ENCODE measurements at places on chromosomes 3 and 15.

GRCh38 chr3:17850448-17850847 is 108.0 kb upstream of the TBC1D5 start:
- no peaks in the 10 kb centered on the region for H3K27me3 ChIP-seq
- DNase-seq, result no peak
- no peaks in the 10 kb centered on the region for H3K4me1 ChIP-seq

GRCh38 chr3:23884481-23884880 is 32.3 kb downstream of the NKIRAS1 start:
- no peaks in the 10 kb centered on the region for H3K4me1 ChIP-seq
- DNase-seq, result no peak
- H3K27ac ChIP-seq, result no peak overlapping the region
- H3K4me3 ChIP-seq, result no peak overlapping the region

DNA sequence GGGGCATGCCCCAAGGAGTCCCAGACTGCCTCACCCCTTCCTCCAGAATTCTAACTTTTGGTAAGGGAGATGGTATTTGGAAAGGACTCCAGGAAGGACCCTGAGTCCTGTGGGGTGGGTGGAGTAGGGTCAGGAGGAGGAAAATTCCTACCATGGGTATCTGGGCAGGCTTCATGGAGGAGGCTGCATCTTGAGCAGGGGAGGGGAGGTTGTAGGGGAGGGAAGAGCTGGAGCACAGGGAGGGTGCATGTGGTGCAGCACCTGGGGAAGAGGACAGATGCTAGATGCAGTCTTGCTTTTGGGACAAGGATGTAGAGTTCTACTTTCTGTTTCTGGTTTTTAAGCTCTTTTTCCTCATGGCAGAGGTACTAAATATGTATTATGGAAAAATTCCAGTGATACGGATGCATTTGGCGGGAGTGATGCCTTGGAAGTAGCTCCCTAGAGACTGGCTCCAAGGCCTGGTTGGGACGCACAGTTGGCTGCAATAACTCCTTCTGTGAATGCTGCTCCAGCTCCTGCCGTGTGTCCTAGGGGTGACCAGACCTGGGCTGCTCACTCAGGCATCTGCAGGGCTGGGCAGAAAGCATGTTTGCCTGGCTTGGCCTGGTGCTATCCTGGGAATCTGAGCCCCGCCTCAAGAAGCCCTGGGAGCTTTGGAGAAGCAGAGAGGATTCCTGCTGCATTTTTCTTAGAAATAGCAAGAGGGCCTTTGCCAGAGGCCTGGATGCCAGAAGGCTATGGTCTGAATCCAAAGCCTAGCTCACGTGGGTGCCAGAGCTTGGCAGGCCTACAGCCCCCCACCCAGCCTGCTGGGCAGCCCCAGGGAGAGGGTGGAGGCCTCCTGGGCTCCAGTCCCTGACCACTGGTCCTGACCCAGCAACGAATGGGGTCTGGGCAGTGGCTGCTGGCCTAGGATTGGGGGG is 10.1 kb downstream of the SEMA3F start:
- no peak overlapping the region for H3K4me3 ChIP-seq
- no peaks in the 10 kb centered on the region for H3K4me1 ChIP-seq
- no peak overlapping the region for H3K27ac ChIP-seq

DNA sequence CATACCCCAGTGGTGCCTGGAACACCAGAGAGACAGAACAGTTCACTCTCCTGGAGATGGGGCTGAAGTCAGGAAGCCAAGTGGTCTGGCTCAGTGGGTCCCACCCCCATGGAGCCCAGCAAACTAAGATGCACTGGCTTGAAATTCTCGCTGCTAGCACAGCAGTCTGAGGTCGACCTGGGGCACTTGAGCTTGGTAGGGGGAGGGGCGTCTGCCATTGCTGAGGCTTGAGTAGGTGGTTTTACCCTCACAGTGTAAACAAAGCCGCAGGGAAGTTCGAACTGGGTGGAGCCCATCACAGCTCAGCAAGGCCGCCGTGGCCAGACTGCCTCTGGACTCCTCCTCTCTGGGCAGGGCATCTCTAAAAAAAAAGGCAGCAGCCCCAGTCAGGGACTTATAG is 272.0 kb downstream of the KLF13 start:
- no peak overlapping the region for H3K4me3 ChIP-seq
- H3K27ac ChIP-seq, result no peak overlapping the region
- no peaks in the 10 kb centered on the region for H3K4me1 ChIP-seq
- no peaks in the 10 kb centered on the region for H3K36me3 ChIP-seq
- no peaks in the 10 kb centered on the region for H3K27me3 ChIP-seq

- no peak overlapping the region for H3K27ac ChIP-seq
- no peak overlapping the region for H3K4me3 ChIP-seq
- no peaks in the 10 kb centered on the region for H3K4me1 ChIP-seq
- DNase-seq, result no peak
- H3K27me3 ChIP-seq, result no peaks in the 10 kb centered on the region
Observed at GRCh38 chr3:159151130-159151529, 349.3 kb downstream of the MFSD1 start.

GRCh38 chr15:47741082-47741481 is 23.8 kb downstream of the SEMA6D start:
- no peaks in the 10 kb centered on the region for H3K27me3 ChIP-seq
- no peak for DNase-seq
- H3K36me3 ChIP-seq, result no peaks in the 10 kb centered on the region
- no peak overlapping the region for H3K27ac ChIP-seq
- no peaks in the 10 kb centered on the region for H3K4me1 ChIP-seq

- H3K4me1 ChIP-seq, result no peaks in the 10 kb centered on the region
- H3K4me3 ChIP-seq, result no peak overlapping the region
- H3K27me3 ChIP-seq, result no peaks in the 10 kb centered on the region
- DNase-seq, result no peak
- H3K36me3 ChIP-seq, result no peaks in the 10 kb centered on the region
- H3K27ac ChIP-seq, result no peak overlapping the region
Observed at GRCh38 chr3:23312866-23313265, 109.7 kb downstream of the UBE2E2 start.

DNA sequence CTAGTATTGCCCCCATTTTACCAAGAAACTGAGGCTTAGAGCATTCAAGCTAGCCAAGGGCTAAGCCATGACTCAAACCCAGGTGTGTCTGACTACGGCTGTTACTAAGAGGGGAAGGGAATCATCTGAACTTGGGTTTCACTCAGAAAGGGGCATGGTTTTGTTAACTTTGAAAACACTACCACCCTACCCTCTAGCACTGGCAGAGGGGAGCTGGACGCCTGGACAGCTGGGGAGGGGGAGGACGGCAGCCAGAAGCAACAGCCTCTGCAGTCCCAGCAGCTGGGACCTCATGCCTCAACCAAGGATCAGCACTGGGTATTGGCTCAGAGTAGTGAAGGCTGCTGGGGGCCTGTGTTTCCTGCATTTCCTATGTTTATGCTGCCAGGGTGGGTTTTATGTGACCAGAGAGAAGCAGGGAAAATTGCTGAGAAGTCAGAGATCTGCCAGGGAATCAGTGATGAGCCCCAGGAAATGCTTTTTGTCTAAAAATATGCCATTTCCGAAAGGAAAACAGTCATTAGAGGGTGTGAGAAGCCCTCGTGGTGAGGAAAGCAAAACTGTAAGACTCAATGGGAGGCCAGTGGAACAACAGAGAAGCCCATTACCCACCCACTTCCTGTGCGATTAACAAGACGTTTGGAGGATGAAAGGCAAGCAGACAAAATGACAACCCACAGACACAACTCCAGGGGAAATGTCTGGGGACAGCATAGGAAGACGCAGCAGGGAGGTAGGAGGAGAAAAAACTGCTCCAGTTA is 41.2 kb downstream of the LIPC start:
- no peaks in the 10 kb centered on the region for H3K36me3 ChIP-seq
- H3K4me1 ChIP-seq, result peaks cover 53% of the 10 kb centered on the region
- no peaks in the 10 kb centered on the region for H3K27me3 ChIP-seq
- peak overlapping the region; percentile 8 for H3K4me3 ChIP-seq
- peak; percentile 35 for DNase-seq

DNA sequence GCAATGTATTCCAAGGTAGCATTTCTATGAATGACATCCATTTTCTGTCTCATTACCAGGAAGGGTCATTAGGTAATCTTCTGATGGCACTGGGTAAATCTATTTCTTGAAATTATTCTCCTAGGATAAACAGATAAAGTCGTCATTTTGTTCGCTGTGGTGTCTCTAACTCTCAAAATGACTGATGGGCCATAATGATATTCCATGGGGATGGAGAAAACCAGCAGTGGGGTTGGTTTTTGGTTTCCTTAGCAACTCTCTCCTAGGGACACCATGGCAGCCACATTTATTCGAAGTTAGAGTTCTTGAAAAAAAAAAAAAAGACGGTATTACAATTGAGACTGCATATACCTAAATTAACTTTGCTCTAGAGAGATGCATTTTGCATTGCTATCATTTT is 231.3 kb upstream of the SLCO3A1 start:
- no peak for DNase-seq
- H3K27me3 ChIP-seq, result no peaks in the 10 kb centered on the region
- no peaks in the 10 kb centered on the region for H3K36me3 ChIP-seq
- no peak overlapping the region for H3K27ac ChIP-seq

- no peak overlapping the region for H3K27ac ChIP-seq
- no peaks in the 10 kb centered on the region for H3K27me3 ChIP-seq
- DNase-seq, result no peak
- H3K4me1 ChIP-seq, result peaks cover 2% of the 10 kb centered on the region
Observed at GRCh38 chr3:160168246-160168645, 57.0 kb upstream of the C3orf80 start.

GRCh38 chr3:59531994-59532393 is 482.2 kb upstream of the CFAP20DC start:
- H3K27ac ChIP-seq, result no peak overlapping the region
- no peaks in the 10 kb centered on the region for H3K4me1 ChIP-seq
- no peak overlapping the region for H3K4me3 ChIP-seq
- no peaks in the 10 kb centered on the region for H3K36me3 ChIP-seq
- no peaks in the 10 kb centered on the region for H3K27me3 ChIP-seq

- H3K27ac ChIP-seq, result no peak overlapping the region
- H3K4me3 ChIP-seq, result no peak overlapping the region
- H3K4me1 ChIP-seq, result no peaks in the 10 kb centered on the region
- no peak for DNase-seq
- H3K36me3 ChIP-seq, result no peaks in the 10 kb centered on the region
Observed at GRCh38 chr3:55161231-55161630, 233.4 kb upstream of the LRTM1 start.

GRCh38 chr3:99545941-99546580 is 92.3 kb upstream of the COL8A1 start:
- H3K4me1 ChIP-seq, result no peaks in the 10 kb centered on the region
- H3K36me3 ChIP-seq, result no peaks in the 10 kb centered on the region
- no peak for DNase-seq
- H3K4me3 ChIP-seq, result no peak overlapping the region
- H3K27ac ChIP-seq, result no peak overlapping the region

DNA sequence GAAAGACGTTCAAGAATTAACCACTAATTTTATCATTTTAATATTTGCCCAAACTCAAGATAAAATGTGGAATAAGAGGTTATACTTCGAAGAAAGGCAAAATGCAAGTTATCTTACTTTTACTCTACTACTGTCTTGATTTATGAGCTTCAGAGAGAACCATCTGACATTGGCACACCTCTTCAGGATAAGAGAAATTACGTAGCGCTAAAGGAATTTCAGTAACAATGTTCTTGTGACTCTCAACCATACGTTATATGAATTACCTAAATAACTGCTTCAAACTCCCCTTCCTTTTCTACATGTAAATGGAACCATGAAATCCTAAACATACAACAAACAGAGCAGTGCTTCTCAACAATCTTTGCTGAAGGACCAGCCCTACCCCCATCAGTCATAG is 96.8 kb downstream of the ZNF385D start:
- H3K36me3 ChIP-seq, result no peaks in the 10 kb centered on the region
- H3K27ac ChIP-seq, result no peak overlapping the region
- no peak overlapping the region for H3K4me3 ChIP-seq

DNA sequence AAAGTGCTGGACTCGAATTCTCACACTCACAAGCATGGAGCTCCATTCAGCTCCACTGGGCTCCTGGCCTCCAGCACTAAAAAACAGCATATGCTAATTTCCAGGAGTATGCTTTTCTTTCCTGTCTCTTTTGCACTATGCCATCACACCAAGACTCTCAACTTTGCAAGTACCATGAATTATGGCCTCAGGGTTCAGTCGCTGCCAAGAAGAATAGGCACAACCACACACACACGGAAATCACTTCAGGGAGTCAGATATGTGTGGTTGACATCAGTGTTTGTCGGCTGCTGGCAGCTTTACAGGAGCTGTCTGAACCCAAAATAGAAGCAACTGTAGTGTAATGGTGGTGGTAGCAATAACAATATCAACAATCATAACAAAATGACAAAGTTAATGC is 305.0 kb upstream of the SLCO3A1 start:
- H3K36me3 ChIP-seq, result no peaks in the 10 kb centered on the region
- no peaks in the 10 kb centered on the region for H3K4me1 ChIP-seq
- H3K27me3 ChIP-seq, result no peaks in the 10 kb centered on the region
- H3K4me3 ChIP-seq, result no peak overlapping the region
- DNase-seq, result no peak

GRCh38 chr3:21526461-21526860 is 224.5 kb downstream of the ZNF385D start:
- H3K27me3 ChIP-seq, result no peaks in the 10 kb centered on the region
- no peak overlapping the region for H3K27ac ChIP-seq
- no peaks in the 10 kb centered on the region for H3K36me3 ChIP-seq
- H3K4me3 ChIP-seq, result no peak overlapping the region

GRCh38 chr3:77513542-77513941 is 473.6 kb downstream of the ROBO2 start:
- no peak for DNase-seq
- H3K36me3 ChIP-seq, result no peaks in the 10 kb centered on the region
- H3K4me1 ChIP-seq, result no peaks in the 10 kb centered on the region
- H3K27me3 ChIP-seq, result no peaks in the 10 kb centered on the region
- H3K27ac ChIP-seq, result no peak overlapping the region

DNA sequence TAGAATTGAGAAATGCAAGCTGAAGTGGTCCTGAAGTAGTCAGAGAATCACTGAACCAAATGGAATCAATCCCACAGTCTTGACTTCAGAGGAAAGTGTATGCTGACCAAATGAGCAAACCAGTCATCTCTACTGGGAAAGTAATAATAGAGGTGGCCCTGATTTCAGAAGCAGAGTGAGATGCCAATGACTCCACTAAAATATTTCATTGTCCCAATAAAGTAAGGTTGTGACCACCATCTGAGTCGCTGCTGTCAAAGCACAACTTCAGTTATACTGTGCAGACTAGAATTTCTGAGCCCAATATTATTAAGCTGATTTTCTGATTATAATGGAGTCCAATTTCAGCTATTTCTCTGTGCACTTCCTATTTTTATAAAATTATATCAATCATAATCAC is 334.4 kb upstream of the THBS1 start:
- no peaks in the 10 kb centered on the region for H3K36me3 ChIP-seq
- H3K4me3 ChIP-seq, result no peak overlapping the region
- DNase-seq, result no peak

Data from CD4-positive, alpha-beta T cell (primary cell).